Fibroblast of lung (primary cell): ENCODE measurements at places on chromosomes 1 and 21. TPM values are rescaled to one million over a fixed set of nuclear protein-coding genes. Genes with fewer than 3 reads are reported as not detected.

GRCh38 chr1:248152056-248152827 is 7.3 kb downstream of the OR2M5 start:
- DNase-seq: no peak

DNA sequence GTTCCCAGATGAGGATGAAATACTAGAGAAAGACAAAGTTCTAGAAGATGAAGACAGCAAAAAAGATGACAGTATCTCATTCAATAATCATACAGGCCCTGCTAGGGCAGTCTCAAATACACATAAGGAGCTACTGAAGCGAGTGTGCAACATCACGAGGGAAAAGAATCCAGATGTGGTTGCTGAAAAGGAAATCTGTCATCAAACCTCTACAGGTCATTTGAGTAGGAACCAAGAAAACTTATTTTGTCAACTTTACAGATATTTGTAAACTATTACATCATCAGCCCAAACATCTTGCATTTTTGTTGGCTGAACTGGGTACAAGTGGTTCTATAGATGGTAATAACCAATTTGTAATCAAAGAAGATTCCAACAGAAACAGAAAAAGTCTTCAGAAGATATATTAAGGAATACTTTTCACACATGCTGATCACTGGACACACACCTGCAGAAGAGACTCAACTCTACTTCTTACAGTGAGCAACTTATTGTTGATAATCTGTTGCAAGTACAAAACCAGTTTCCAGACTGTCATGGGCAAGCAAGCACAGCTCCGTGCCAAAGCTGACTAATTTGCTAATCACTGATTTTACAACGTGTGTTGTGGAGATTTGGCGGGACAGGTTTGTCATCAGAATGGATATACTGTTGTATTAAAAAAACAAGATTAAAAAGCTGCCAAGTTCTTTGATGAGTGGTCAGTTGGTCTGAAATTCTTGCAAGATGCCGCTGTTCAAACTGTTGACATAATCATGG is 42.1 kb downstream of the TRIM33 start:
- DNase-seq: peak; percentile 46

- DNase-seq: no peak
Observed at GRCh38 chr1:33152685-33153432, 29.0 kb downstream of the TRIM62 start.

DNA sequence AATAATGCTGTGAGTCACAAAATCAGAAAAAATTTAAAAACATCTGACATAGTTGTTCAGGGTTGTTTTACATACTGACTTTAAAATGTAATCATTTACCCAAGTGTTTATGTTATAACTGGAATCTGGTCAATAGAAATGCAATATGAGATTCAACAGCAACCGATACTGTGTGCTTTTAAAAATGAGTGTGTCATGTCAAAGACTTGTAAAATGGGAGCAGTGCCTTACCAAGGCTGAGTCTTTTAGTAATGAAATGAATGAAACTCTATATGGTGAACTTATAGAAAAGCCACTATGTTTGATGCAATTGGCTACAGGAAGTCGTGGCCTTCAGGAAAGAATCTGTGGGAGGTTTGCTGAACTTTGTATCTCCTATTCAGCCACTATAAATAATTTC is 570.2 kb downstream of the DPYD start:
- peak; percentile 88 for DNase-seq

Gene SORT1
- 12.8 and 37.5 TPM in 2 replicates for total RNA-seq

DNA sequence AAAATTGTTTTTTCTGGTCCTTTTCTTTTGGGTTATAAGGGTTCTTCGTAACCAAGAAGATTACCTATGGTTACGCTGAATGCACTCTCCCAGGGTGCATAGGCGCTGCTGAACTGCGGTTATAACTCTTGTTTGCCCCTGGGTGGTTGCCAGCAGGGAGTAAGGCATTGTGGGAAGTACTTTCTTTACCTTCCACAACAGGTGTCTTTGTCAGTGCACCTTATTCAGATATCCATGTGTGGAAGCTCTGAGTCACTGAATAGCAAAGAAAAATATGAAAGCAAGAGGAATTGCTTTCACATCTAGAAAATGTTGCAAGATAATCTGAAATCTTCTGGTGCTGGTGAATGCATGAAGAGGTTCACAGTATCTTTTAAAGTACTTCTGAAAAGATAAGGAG is 124.4 kb upstream of the CACYBP start:
- DNase-seq: no peak

Gene MAP3K21
- total RNA-seq: 0.17 and 0.51 TPM in 2 replicates

DNA sequence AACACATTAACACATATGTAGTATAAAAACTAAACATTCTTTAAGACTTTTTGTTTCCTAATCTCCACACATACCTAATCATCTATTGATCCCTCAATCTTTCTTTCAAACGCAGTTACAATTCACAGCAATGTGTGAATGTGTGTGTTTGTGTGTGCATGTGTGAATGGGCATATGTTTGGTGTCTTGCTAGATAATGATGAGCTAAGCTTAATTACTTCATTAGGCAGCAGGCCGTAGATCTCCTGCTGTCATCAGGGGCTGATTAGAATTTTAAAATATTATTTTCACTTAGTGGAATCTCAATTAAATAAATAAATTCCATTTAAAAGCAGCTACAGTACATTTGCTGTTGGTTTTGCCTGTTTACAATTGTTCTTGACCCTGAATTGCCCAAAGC is 187.8 kb upstream of the LHX8 start:
- no peak for DNase-seq

DNA sequence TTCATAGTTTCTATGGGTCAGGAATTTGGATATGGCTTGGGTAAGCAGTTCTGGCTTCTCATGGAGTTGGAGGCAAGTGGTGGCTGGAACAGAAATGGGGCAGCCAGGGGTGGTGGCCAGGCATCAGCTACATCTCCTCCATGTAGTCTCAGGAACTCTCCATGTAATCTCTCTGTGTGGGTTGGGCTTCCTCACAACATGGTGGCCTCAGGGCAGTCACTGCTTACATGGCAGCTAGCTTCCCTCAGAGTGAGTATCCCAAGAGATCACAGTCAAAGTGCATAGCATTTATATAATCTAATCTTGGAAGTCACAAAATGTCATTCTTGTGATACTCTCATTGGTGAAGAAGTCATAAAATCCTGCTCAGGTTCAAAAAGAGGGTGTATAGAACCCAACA is 25.7 kb downstream of the MR1 start:
- DNase-seq: no peak

GRCh38 chr21:41712201-41712600 is 54.7 kb downstream of the RIPK4 start:
- no peak for DNase-seq

DNA sequence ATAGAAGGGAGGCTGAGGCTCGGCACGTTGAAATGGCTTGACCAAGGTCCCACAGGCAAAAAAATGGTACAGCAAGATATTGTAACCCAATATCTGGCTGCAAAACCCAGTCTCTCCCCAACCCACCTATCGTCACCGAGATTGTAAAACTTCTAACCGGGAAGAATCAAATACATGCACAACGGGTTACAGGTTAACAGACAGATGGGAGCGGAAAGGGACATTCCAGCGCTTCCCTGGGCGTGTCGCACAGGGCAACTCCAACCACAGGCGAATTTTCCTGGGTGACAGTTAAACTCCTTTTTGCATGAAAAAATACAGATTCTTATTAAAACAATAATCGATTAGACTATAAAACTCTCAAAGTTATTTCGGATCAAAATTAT is 31.8 kb upstream of the JUN start:
- DNase-seq: no peak

Gene PYGO2
- 19.3 and 28.1 TPM in 2 replicates for total RNA-seq

Gene NECTIN4
- total RNA-seq: under 0.01 and 0.33 TPM in 2 replicates
